SW 1271 (cell line): ENCODE measurements at places on chromosomes 7 and 10.

GRCh38 chr10:623014-623413, 66.5 kb downstream of the DIP2C start:
- no peak for DNase-seq

DNA sequence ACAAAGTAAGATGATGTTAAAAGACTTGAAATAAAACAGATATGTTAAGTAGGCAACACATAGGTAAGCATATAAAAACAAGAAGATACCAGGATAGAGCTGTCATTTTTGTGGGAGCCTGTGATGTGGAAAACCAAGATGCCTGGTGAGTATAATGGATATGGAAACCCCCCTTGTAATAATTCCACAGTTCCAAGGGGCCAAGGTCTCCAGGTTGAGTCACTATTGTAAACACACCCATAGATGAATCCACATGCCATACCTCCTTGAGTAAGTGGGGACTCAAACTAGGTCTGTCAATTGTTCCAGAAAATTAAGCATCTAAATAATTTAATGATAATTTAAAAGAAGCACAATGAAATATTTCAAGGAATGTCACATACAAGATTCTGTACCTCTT, 15.9 kb downstream of the CAV1 start:
- no peak for DNase-seq

- no peak for DNase-seq
Measured at GRCh38 chr7:103668279-103668941, 222.4 kb upstream of the SLC26A5 start.

DNA sequence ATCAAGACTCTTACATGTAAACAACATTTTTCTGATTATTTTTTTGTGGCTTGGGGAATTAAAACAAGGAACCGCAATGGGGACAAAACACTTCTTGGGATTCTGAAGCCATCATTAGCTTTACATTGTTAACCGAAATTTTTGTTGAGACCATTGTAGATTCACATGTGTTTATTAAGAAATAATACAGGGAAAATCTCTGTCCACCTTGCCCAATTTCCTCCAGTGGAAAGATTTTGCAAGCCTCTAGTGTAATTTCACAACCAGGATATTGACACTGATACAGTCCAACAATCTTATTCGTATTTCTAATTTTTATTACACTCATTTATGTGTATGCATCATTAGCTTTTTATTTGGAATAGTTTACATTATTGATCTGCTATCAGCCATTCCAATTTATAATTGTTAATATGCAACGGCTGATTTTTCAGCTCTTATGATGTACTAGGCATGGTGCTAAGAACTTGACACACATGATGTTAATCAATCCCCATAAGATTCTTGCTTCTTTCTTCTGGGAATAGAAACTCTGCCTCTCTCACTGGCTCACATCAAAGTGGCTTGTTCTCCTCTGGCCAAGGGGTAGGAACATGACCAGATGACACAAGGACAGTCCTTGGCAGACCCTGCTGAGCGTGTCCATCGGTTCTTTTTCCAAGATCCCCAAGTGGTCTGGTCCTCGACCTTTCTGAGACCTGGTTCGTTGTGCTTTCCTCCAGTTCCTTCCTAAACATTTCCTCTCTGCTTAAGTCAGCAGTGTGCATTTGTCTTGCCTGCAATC, 137.6 kb downstream of the ADAM12 start:
- DNase-seq = no peak

DNA sequence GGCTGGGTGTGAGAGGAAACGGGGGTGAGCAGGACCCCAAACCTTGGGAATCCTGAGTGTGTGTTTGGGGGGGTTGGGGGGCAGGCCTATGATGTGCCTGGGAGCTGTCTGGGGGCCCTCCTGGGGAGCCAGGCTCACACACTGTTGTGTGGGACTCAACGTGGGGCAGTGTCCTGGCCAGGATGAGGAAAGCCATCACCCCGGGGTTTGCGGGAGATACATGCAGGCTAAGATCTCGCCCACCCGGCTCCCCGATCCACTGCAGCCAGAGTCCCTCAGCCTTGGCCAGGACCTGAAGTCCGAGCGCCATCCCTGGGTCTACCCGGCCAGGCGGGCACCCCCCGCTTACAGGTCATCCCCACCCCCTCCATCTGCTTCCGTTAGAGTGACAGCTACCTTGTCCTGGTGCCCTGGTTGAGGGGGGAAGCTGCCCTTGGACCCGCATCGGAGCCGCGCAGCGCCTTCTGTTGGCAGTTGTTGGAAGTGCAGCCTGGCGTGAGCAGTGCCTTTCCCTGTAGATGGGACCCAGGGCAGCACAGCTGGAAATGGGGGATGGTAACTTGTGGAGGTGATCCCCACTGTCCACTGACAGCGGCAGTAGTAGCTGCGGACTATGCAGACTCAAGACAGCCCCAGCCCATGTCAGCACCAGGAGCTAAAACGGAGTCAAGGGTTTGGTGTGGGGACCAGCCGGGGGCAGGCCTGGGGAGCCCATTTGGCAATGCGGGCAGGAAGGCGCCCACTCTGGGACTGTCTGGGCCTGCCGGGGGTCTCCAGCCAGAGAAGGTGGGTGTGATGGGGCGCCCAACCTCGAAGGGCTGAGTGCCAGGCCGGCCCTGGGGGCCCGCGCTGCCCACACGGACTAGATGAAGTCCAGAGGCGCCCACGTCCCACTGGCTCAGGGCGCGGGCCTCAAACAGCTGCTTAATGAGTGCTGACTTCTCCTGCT, 885.6 kb upstream of the ZNF722 start:
- no peak for DNase-seq

DNA sequence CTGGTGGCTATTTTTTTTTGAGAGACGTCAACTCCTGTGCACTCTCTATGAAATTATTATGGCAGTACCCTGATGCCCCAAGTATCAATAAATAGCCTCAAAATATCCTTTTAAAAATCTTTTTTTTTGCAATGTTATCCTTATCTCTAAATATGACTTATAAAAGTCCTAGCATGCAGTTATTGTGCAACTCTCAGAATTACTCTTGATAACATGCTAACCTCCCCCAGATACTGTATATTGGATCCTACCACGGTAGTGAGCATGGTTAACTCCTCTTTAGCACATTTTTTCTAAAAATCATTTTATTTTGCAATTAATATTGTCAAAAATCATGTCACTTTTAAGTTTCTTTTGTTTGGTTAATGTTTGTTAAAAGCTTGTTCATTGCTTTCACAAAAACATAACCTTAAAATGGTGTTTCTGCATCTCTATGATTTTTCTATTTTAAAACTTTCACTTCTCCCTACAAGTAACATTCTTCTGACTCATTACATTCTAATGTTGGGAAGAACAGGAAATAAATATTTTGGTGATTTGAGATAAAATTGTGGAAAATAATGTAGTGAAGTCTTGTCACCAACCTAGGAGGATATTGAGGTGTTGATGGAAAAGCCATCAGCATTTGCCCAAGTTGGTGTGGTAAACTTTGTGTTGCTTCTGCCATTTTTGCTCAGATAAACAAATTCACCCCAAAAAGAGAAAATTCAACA, 42.1 kb upstream of the ADRA2A start:
- DNase-seq = no peak

GRCh38 chr10:29713450-29713849, 78.7 kb upstream of the SVIL start:
- no peak for DNase-seq

GRCh38 chr10:113450906-113451305, 101.9 kb upstream of the HABP2 start:
- no peak for DNase-seq

GRCh38 chr7:14055813-14056212, 66.3 kb upstream of the ETV1 start:
- no peak for DNase-seq
